DMS 273 treated with DMSO at 0.1 percent for 48 hours (cell line): ENCODE measurements at places on chromosomes 7 and 10.

GRCh38 chr10:34607894-34608293 lies 207.2 kb downstream of the PARD3 start:
- no peak for DNase-seq

- DNase-seq = no peak
Observed at GRCh38 chr10:54772468-54773122, 28.4 kb downstream of the PCDH15 start.

DNA sequence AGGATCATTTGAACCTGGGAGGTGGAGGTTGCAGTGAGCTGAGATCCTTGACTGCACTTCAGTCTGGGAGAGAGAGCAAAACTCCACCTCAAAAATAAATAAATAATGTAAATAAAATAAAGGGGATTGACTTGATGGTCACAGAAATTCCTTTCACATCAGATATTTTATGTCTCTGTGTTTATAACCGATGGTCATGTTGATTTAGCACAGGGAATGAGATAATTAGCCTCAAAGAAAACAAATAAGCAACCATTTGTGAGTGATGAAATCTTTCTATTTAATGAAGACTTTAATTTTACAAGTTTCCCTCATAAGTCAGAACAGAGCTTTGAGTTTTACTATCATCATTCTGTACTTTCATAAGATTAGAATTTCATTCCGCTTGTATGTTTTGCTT lies 64.8 kb upstream of the NUPR2 start:
- DNase-seq = no peak

- no peak for DNase-seq
Observed at GRCh38 chr10:131493432-131493831, 181.9 kb upstream of the TCERG1L start.

DNA sequence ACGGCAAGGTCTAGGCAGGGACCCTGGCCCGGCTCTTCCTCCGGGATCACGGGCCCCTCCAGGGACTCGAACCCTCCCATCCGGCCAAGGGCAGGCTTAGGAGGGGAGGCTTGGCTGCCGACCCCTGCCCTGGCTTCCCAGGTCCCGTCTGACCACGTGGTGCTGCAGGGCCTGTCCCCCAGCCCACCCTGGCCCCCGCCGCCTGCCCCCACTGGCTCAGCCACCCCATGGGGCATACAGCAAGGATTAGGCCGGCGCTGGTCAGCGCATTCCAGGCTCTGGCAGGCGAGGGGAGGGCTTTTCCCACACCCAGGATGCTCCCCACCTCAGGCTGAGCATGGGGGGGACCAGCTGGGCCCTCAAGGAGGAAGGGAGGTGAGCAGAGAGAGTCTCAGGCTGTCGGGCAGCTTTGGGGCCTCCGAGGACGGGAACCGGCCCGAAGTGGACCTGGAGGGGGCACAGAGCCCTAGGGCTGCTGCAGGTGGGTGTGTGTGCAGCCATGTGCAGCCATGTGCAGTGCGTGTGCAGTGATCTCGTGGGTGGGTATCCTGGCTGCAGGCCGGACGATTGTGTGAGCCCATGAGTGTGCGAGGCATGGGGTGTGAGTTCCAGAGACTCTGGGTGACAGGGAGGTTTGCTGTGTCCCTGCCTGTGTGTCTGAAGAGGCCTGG lies 713 bp upstream of the GRIFIN start:
- no peak for DNase-seq

GRCh38 chr7:71801976-71802375 lies 610.2 kb downstream of the CALN1 start:
- DNase-seq = no peak

GRCh38 chr7:120898715-120899499 lies 41.0 kb upstream of the TSPAN12 start:
- no peak for DNase-seq

DNA sequence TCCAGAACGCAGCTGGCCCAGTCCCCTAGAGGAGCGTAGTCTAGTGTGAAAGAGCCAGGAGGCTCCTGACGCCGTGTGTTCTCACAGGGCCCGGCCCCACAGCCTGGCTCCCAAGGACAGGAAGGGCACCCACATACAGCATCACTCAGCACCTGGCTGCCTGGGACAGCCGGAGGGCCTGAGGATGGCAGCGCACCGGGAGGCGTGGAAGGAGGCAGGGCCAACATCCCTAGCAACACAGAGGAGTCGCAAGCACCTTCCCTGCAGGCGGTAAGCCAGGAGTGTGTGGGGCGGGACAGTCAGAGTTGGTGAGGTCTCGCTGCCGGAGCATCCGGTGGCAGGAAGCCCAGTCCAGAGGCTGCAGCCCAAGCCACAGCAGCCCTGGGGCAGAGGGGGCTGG lies 125.8 kb downstream of the MAD1L1 start:
- no peak for DNase-seq

DNA sequence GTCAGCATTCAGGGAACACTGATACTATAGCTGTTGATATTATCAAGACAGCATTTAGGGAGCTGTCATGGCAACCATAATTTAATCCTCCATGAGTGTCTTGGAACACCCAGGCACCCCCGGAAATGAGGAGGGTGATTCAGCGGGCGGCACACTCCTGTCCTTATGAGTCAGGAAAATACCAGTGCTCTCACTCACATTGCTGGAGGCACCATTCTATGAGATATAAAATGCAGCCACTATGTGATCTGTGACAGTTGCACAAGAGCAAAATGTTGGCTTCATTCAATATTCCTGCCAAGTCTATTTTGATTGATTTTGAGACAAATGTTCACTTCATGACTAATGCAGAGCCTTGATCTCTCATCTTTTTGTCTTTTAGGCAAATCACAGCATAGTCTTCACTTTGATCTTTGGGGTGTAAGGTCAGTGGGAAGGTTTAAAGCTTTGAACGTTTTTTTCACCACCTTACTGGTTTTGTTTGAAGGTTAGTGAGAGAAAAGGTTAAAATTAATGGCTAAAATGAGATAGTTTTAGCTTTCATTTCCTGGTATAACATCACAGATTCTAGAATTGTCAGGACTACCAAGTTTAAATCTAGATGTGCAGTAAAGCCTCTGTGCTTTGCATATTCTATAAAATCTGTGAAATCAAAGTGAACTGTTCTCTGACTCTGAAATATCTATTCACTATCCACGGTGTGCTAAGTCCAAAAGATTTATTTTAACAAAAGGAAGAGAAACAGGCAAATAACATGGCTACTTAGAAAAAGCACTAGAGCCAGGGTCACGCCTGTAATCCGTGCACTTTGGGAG lies 12.4 kb upstream of the ARHGAP12 start:
- no peak for DNase-seq

GRCh38 chr7:154794147-154794780 lies 208.7 kb downstream of the PAXIP1 start:
- no peak for DNase-seq

GRCh38 chr10:124225467-124226270 lies 132.3 kb upstream of the CHST15 start:
- no peak for DNase-seq

DNA sequence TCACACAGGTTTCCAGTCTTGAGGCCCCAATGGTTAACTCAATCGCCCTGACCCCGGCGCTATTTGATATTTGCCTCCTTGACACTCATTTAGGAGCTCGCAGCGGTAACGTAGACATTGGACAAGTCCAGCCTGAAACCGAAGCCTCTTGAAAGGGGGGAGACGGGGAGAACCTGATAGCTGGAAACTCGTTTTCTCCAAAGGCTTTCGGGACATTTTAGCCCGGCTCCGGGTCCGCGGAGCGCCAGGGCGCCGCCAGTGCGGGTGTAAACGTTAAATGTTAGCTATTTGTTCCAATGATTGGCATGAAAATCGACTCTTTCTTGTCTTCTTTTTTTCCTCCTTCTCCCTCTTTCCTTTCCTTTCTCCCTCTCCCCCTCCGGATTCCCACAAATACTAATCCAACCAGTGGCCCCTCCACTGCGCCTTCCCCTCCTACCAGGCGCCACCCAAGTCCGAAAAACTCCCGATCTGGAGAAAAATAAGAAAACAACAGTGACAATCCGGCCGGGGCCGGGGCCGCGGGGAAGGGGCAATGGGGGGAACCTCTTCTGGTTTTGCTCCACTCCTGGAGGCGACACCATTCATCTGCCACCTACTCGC lies 17.2 kb upstream of the GATA3 start:
- no peak for DNase-seq

DNA sequence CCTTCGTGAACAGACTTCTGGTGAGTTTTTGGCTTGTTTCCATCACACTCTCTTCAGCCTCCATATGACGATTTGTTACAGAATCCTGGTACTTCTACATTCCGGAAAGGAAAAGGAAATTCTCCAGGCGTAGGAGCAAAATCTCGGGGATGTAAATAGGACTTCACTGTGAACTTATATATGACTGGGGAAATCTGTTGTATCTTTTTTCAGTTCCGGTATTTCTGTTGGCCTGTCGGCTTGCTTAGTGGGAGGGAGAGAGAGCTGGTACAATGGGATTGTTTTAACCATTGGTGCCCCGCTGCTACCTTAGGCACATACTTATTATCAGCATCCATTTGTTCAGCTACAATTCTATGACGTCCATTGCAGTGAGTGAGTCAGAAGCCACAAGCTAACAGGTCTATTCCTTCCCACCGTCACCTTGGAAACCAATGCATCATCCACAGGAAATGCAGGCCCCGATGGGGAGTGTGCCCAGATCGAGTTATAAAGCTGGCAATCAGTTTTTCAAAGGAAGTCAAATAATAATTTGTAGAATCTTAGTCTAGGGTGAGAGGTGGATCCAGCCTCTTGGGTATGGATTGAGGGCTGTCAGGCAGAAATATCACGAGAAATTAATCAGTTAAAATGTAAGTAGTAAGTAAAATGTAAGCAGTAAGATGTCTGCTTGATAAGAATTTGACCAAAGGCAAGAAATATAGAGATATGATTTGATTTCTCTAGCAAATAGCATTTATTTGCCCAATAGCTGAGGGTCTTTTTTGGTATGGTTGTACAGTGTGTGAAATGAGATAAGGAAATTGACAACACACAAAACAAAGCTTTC lies 92.0 kb upstream of the MKLN1 start:
- no peak for DNase-seq

DNA sequence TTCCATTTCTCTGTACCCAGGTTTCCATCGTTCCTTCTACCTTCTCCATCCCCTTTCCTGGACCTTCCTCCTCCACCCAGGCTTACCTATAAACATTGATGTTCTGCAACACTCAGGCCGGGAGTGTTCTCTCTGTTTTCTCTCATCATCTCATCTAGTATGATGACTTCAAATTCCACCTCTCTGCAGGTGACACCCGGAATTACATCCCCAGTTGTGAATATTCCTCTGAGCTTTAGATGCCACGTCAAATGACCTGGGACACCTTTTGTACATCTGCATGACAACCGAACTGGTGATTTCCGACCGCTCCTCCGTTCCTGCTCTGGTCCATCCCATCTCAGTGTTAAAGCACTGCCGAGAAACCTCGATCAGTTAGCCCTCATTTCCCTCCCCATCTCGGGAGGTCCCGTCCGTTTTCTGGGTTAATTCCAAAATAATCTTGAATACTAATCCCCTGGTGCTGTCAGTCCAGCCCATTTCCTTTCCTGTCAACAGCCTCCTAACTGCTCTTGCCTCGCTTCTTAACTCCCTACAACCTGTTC lies 76.7 kb upstream of the SAMD8 start:
- DNase-seq = no peak

DNA sequence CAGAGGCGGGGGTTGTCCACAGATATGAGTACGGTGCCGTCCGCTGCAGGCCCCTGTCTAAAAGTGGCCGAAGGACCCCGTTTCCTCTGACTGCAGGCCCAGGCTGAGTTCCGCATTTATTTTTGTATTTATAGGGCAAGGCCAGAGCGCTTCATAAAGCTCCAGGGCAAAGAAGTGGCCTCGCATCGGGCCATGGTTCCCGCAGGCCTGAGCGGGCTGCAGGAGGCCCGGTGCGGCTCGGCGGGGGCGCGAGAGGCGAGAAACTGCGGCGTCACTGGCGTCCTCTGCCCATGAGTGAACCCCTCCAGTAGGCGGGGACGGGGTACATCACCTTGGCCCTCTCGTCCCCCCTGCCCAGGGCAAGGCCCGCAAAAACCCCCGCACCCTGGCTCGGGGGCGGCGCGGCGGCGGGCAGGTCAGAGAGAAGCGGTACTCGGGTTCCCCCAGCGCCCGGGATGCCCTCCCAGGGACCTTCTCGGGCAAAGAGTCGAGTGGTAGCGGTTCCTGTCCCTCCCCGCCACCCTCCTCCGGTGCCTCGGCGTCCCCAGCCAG lies 355.7 kb downstream of the DNAJB6 start:
- no peak for DNase-seq

DNA sequence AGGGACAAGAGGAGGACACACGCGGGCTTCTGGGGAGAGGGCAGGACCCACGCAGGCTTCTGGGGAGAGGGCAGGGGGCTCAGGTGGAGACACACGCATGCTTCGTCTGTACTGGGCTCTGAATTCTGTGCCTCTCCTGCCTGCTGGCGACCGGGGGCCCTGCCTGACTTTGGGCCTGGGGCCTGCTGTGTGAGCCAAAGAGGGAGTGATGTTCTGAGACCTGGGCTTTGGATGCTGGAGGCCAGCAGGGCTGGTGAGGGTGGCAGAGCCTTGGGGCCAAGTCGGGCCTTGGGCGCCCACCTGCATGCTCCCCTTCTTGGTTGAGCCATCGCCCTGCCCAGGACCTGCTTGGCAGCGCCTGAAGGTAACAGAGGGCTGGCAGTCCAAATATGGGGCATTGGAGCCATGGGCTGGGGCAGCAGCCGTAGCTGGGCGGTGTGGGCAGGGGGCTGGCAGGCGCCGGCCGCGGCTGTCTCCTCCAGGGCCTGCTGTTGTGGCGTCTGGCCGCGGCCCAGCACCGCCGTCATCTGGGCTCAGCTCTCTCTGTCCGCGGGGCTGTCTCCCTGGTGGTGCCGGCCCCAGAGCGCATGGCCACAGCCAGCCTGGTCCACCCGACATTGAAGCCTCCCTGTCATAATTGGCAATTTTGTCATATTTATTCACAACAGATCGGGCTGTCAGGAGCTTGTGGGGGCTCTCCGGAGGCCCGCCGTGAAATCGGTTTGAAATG lies 78.9 kb downstream of the UNCX start:
- no peak for DNase-seq

DNA sequence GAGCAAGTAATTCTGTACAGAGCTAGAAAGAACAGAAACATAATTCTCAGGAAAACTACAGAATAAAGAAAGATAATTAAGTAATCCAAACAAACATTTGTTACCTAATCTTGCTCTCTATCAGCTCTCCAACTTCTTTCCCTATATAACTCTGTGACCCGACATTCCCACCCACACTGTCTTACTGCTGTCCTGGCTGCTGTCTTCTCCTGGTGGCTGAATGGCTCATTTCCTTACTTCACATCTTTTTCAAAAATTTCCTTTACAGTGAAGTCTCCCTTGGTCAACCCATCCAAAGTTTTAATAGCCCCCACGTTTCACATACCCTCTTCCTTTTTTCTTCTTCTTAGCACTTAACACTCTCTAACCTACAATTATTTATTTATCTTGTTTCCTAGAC lies 64.0 kb downstream of the HYCC1 start:
- DNase-seq = no peak

GRCh38 chr7:106812027-106812643 lies 52.9 kb upstream of the PIK3CG start:
- DNase-seq = no peak

DNA sequence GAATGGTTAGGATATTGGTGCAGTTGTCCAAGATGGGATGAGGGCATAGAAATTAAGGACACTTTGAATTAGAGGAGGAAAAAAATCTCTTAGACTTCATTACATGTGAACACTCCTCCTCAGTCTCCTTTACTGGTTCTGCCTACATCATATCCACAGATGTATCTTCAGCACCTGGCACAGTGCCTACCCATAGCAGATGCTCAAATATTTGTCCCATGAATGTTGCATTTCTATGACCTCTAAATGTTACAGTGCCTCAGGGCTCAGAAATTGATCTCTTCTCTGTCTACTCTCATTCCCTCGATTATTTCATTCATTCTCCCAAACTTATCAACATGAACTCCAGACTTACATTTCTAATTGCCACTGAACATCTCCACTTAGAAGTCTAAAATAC lies 17.1 kb downstream of the CNNM1 start:
- DNase-seq = no peak

- DNase-seq = no peak
Observed at GRCh38 chr10:83982812-83983211, 156.5 kb upstream of the GHITM start.
